ENCODE measurements at places on chromosomes 7 and 10.

GRCh38 chr10:85105614-85106255, 777.3 kb downstream of the CCSER2 start:
- no peak for DNase-seq

- no peak for DNase-seq
Observed at GRCh38 chr10:15515202-15515601, 144.1 kb upstream of the FAM171A1 start.

DNA sequence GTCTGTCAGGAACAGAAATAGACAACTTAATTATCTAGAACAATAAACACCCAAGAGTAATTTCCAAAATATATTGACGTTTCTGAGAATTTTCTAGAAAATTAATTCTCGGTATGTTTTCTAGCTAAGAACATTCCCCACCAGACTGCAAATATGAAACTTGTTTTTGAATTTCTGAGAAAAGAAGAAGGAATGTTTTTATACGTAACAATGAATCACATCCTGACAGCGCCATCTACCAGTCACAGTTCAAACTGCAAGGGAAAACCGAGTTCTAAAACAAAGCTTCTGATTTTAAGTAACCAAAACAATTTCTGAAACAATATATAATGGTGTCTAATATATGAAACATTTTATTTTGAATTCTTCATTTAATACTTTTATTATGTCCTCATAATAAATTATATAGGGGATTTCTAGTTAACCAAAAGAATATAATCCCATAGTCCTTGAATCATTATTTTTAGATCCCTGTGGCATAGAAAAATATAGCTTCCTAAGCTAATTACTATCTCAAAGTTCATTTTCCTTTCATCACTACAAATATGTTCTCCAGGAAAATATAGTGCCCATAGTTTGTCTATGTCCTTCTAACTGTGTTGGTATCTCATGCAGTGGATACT, 34.5 kb upstream of the MEOX2 start:
- no peak for DNase-seq

GRCh38 chr10:3364768-3365480, 192.3 kb upstream of the PITRM1 start:
- no peak for DNase-seq

DNA sequence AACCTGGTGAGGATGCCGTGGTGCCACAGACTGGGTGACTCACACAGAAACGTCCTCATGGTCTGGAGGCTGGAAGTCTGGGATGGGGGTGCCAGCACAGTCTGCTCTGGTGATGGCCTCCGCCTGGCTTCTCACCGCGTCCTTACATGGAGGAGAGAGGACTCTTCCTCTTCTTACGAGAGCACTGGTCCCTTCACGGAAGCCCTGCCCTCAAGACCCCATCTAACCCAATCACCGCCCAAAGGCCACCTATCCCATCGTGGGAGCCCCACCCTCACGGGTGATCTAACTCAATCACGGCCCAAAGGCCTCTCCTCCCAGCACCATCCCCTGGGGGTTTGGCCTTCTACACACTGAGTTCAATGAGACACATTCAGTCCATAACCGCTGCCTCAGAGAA, 137.7 kb downstream of the PTPRN2 start:
- no peak for DNase-seq

DNA sequence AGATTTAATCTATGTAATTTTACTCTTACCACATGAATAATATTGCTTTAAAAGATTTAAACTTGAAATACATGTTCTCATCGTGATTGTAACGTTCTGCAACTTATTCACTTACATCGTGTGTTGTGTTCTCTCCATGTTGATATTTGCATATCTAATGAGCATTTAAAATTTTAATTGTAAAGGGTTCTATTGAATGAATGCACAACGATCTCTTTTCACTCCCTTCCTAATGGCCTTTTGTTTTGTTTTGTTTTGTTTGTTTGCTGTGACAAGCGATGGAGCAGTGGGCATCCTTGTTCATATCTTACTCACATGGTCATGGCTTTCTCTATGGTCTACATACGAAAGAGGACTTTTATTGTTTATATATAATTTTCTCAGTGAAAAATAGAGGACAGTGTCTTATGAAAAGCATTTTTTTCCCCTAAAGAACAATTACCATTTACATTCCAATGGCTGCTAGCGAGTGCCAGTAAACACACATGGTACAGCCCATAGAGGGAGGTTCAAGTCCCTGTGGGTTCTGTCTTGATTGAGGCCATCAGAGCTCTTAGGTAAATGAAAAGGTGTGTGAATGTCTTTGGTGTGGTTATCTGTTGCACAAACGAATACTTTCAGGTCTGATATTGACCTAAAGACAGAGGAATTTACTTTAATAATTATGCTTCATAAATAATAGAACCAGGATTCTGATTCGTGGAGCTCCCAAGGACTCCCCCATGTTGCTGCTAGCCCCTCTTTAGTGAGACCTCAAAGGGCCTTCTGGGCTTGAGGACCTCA, 32.4 kb downstream of the BTBD16 start:
- DNase-seq: no peak

GRCh38 chr7:123154231-123154860, 45.4 kb downstream of the SLC13A1 start:
- no peak for DNase-seq

DNA sequence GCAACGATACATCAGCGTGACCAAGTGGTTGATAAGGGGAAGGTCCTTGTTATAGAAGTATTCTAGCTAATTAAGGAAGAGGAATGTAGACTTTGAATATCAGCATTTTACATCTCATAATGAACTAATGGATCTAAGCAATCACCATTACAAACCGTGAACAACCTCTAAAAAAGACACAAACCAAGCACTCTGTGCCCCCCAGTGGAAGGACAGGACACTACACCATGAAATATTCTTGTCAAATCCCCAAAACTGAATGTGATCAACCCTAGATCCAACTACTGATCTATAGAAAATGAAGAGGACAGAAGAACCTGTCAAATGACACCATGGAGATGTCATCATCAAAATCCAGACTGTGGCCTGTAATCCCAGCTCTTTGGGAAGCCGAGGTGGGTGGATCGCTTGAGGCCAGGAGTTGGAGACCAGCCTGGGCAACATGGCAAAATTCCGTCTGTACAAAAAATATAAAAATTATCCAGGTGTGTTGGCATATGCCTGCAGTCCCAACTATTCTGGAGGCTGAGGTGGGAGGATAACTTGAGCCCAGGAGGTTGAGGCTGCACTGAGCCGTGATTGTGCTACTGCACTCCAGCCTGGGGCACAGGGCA, 111.3 kb upstream of the CARD11 start:
- DNase-seq: peak; percentile 79

DNA sequence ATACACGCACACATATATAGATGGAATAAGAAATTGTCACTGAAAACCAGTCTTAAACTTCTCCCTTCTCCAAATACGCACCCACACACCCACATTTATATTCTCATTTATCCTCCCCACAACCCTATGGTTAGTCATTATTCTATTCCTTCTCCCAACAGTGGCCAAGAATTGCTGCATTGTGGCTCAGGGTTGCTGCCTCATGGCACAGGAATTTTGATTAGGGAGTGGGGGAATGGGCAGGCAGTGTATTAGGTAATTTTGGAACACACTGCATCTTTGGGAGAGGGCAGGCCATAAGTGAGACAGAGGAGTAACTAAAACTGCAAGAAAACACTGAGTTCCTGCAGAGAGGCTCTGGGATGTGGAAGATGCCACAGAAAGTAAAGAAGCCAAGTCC, 35.7 kb downstream of the NAPEPLD start:
- no peak for DNase-seq

- DNase-seq: no peak
Observed at GRCh38 chr7:46245586-46246111, 324.6 kb upstream of the IGFBP3 start.

DNA sequence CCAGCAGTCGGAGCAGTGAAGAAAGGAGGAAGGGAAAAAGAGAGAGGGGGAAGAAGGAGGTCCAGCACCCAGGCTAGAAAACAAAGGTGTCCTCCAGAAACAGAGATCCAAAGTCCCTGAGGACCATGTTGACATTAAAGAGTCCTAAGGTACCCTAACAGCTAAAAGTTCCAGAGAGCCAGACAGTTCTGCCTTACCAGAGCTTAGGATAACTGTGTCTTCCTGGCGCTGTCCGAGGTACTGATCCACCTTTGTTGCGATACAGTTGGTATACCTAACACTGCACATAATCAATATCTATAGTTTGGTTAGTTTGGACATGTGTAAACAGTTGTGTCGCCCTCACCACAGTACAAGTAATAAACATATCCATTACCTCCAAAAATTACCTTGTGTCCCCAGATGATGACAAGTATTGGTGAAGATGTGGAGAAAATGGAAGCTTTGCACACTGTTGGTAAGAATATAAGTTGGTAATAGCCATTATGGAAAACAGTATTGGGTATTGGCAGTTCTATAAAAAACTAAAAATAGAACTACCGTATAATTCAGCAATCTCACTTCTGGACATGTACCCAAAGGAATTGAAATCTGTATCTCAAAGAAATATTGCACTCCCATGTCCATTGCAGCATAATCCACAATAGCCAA, 59.8 kb downstream of the GRID1 start:
- no peak for DNase-seq

DNA sequence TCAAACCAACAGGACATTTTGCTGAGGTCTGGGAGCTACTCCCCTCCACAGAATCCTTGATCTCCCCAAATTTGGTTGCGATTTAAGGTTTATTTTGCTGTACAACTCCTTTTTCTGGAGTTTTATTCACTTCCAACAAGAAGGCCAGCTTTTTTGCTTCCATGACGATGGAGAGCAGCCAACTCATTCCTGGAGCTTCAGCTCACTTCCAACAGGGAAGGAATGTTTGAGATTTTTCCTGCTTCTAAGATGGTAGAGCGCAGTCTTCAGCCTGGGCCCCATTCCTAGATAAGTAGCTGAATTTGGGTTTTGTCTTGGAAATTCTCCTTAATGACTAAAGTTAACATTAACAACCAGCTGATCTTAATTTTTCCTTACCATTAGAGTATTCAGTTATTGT, 30.9 kb upstream of the CREB3L2 start:
- DNase-seq: no peak

GRCh38 chr10:87702973-87703294, 43.3 kb downstream of the PAPSS2 start:
- no peak for DNase-seq

- DNase-seq: no peak
Observed at GRCh38 chr10:104323085-104323484, 15.2 kb downstream of the ITPRIP start.

- no peak for DNase-seq
Observed at GRCh38 chr7:137354396-137354795, 10.9 kb upstream of the PTN start.

DNA sequence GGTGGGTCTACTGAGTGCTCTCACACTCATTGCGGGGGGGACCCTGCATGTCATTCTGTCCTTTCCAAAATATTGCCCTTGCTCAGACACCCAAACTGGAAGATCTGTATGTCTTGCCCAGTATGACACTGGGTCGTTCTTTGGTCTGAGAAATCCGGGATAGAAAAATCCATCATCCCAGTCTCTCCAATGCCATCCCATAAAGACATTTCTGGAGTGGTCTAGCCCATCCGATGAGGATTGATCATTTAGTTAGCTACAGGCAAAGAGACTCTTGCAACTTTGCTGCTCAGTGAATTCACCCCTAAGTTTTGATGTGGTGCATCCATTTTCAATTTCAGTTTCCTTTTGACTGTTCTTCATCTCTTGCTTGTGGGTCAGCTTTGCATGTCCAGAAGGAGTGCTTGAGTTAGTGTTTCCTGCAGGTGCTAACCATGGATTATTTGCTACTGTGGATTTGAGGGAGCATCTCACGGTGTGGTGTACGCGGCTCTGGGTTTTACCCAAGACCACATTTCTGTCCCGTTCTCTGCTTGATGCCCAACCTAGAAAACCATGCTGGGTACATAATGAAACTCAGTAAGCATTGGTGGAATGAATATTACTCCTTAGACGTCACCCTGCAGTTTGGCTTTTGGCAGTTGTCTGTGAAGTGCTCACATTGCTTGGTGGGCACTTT, 247.0 kb upstream of the MKI67 start:
- no peak for DNase-seq

GRCh38 chr10:19480353-19480752, 335.9 kb upstream of the PLXDC2 start:
- no peak for DNase-seq

- DNase-seq: no peak
Observed at GRCh38 chr10:130222381-130222780, 86.2 kb downstream of the GLRX3 start.

GRCh38 chr7:32155712-32156111, 85.5 kb upstream of the PDE1C start:
- DNase-seq: no peak

DNA sequence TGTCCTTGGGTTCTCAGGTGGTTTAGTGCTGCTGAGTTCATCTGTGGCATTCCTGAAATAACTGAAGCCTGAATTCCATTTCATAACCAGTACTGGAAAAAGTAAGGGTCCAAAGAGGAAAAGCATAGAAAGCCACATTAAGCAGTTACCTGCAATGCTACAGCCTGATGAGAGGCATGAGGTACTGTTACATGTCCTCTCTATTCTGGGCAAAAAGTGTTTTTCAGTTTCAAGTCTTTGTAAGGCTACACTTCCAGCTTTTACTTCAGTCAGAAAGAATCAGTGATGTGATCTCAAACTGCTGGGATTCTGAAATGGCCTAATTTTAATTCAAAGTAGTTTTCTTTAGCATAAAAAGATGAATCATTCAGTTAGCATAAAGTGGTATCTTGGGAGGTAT, 369.5 kb downstream of the PHF14 start:
- DNase-seq: no peak

DNA sequence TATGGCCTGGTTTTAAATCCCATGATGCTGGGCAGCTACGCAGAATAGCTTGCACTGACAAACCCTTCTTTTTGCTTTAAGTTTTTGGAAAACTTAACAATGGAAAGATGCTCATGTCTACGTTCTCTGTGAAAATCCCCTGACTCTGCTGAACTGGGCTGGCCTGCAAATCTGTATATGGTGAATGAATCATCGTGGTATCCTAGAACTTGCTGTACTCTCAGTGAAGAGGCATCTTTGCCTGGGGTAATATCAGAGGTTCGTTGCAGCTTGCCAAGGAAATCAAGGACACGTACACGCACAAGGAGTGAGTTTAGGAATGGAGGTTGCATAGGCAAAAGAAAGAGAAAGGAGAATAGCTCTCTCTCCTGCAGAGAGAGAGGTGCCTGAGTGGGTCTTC, 382.0 kb upstream of the ADARB2 start:
- no peak for DNase-seq

DNA sequence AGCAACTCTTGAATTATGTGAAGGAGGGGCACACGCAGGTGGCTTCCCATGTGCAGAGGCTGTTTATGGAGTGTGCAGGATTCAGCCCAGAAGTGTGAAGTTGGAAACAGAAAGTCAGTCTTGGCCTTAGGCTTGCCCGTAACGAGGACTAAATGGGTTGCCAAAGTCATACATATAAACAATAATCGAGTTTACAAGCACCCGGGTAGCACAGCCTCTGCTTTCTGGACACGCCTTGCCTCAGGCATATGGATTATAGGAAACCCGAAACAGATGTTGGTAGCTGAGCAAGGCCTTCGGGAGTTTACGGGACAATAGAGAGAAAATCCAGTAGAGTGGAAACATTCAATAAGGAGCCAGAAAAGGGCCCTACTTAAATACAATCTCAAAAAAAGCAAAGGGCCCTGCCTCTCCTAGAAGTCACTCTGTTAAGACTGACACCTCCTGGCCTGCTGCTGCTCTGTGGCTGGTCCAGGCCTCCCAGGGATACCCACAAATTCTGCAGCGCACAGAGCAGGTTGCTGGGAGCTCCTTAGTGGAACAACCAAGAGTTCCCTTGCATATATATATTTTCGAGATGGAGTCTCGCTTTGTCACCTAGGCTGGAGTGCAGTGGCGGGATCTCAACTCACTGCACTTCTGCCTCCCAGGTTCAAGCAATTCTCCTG, 48.5 kb downstream of the SMKR1 start:
- no peak for DNase-seq
